Stimulated activated CD4-positive, alpha-beta T cell treated with anti-CD3 and anti-CD28 coated beads, Interleukin-4, amount 100 ng/mL, for 24 hours (primary cell): ENCODE measurements at places on chromosomes 5 and 9.

DNA sequence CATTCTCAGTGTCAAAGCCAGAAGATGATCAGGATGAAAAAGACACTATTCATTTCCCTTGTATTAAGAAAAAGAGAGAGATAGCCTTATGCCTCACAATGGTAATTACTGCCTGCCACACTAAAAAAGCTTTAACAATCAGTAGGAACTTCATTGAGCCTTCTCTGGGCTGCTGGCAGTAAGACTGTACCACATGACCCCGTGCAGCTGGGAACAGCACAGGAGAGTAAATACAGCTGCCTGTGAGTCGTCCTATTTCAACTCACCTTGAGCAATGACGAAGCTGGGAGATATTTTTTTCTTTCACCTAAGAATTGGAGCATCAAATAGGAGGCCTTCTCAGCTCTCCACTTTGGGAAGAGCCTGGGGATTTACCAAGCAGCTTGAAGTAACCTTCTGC is 316.3 kb downstream of the GABRB2 start:
- DNase-seq: no peak

- no peak for DNase-seq
Measured at GRCh38 chr5:72130351-72130761, 23.1 kb downstream of the MAP1B start.

DNA sequence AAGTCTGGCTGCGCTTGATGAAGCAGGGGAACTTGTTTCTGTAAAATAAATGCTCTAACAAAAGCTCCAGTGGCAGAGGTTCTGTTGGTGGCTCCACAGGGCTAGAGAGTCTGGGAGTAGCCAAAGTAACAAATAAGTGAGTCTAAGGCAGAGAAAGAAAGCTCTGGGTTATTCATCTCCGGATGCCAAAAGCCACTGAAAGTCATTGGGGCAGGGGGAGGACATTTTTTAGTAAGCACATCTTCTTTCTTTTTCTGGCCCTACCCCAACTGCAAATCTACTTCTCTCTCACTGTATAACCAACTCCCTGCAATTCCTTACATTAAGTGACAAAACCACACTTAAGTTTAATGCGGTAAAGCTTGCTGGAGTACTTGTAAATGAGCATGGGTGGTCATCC is 141.6 kb downstream of the INSYN2B start:
- no peak for DNase-seq

DNA sequence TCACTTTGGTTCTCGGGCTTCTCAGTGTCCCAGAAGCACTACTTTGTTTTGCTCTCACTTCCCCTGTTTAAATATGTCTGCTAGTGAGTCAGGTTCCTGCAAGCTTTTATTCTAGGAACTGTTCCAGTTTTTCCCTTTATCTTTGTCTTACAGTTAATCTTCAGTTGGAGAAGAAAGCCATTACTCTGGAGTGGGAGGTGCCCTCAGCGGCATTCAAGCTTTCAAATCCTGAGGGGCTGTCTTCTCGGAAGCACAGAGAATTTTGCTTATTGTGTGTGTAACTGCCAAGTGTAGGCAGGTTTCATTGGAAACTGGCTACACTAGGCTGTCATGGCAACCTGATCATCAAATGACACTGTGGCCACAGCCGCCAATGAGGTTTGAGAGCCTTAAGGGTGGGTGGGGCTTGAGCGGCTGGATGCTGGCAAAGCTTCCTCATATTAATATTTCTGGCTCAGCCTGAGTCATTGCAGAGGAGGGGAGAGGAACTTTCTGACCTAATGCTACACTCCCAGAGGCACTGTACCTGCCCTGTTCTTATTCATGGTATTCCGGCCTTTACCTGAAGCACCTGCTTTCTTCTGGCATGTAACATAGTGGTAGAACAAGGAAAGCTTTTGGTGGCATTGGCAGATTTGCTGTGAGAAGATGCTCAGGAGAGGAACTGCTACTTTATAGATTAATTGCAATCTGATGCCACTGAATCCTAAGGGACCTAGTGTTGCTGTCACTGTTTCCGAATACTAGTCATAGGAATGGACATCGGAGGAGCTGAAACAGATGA is 26.3 kb downstream of the SLC25A25 start:
- DNase-seq: peak; percentile 89

- DNase-seq: no peak
Measured at GRCh38 chr5:172593721-172594235, 47.3 kb upstream of the NEURL1B start.

- DNase-seq: no peak
Measured at GRCh38 chr5:112800891-112801290, 60.2 kb upstream of the SRP19 start.

- DNase-seq: no peak
Measured at GRCh38 chr9:114720086-114720676, 38.2 kb upstream of the TEX48 start.

- DNase-seq: no peak
Measured at GRCh38 chr5:146006470-146007190, 70.3 kb downstream of the SH3RF2 start.

- DNase-seq: no peak
Measured at GRCh38 chr5:161256957-161257356, 289.6 kb downstream of the GABRB2 start.

DNA sequence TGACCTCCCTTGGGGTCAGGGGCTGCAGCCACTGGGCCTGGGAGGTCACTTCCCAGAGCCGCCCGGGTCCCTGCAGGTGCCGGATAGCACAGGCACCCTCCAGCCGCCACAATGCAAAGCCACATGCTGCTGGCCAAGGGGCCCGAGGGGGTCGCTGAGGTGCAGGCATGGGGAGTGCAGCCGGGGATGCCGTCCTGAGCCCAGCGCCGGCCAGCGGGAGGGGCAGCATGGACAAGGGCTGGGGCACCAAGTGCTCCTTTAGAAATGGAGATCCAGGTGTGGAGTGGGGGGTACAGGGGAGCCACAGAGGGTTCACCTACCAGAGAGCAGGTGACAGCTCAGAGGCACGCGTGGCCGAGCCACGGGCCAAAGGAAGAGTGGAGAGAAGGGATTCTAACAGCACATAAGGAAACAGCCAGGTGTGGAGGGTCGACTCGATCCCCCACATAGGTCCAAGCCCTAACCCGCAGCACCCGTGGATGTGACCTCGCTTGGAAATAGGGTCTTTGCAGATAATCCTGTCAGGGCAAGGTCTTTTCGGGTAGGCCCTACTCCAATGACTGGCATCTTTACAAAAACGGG is 24.7 kb downstream of the ZDHHC11B start:
- DNase-seq: no peak
